ENCODE measurements at places on chromosomes 6 and 20.

DNA sequence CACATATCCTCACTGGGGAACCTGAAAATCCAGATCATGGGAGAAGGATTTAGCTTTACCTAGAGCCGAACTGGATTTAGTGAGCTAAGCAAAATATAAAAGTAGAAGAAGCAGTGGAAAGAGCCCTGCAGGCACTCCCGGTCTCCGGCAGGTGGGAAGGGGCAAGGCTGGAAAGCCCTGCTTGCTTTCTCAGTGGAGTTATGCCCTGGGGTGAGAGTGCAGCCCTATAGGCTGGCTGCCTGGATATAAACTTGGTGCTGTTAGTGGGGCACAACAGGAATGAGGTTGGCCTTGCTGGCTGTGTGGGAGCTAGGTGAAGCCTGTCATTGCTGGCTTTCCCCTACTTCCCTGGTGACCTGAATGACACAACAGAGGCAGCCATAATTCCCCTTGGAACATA lies 122.0 kb downstream of the CDK19 start:
- no peak for DNase-seq

DNA sequence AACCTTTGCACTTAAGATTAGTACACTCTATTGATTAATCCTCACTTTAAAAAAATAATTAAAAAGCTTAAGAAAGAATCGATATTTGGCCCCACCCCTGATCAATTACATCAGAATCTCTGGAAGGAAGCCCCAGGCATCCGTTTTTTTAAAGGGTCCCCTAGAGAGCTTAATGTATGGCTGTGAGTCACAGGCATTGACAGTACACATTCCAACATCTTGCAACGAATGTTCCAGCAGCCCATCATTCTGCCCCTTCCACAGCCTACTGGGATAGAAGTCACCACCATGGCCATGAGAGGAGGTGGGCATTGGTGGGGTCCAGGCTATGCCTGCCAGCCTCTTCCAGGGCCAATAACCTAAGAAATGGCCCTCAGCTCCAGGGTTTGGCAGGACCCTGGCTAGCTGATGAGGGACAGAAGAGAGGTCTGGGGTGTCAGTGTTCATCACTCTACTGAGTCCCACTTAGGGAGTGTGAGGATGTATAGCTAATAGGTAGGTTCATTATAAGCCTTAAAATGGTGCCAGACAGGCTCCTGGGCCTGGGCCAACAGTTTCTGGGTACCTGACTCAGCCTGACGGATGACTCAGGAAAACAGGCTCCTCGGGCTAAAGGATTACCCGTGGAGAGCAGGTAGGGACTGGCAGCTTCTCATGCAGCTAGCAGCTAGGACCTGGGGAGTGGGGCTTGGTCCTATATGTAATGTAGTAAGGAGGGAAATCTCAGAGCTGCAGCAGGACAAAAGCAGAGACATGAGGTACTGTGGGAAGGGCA lies 40.4 kb downstream of the MDGA1 start:
- no peak for DNase-seq

GRCh38 chr20:63554361-63555278 lies 661 bp downstream of the FNDC11 start:
- no peak for DNase-seq

DNA sequence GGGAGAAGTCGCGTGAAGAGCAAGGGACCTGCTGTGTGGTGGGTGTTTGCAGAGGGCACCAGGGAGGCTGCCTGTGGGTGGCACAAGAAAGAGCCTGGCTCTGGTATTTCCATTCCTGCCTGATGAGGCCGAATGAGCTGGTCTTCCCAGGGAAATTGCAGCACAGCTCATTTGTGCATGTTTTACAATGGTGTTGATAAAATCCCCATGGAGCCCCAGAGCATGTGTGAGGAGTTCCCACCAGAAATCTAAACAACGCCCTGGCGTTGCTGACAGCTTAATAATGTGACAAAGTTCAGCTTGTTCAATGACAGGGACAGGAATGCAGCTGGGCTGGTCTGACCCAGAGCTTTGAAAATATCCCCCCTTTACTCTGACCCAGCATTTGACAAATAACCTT lies 135.5 kb downstream of the CLIC5 start:
- no peak for DNase-seq

DNA sequence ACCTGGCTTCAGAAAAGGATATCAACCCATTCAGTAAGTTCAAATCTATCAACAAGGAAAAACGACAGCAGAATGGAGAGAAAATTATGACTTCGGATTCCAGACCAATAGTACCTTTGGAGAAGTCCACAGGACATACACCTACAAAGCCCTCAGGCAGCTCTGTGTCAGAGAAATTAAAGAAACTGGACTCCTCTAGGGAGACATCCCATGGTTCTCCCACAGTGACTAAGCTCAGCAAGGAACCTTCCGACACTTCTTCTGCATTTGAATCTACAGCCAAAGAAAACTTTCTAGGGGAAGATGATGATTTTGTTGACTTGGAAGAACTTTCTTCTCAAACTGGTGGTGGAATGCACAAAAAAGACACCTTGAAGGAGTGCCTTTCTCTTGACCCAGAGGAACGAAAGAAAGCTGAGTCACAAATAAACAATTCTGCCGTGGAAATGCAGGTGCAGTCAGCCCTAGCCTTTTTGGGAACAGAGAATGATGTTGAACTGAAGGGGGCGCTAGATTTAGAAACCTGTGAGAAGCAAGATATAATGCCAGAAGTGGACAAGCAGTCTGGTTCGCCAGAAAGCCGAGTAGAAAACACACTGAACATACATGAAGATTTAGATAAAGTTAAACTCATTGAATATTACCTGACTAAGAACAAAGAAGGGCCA lies 67.4 kb upstream of the HINT3 start:
- peak; percentile 32 for DNase-seq

- no peak for DNase-seq
These were observed 227.8 kb downstream of the NRN1 start for GRCh38 chr6:5778906-5779305.

DNA sequence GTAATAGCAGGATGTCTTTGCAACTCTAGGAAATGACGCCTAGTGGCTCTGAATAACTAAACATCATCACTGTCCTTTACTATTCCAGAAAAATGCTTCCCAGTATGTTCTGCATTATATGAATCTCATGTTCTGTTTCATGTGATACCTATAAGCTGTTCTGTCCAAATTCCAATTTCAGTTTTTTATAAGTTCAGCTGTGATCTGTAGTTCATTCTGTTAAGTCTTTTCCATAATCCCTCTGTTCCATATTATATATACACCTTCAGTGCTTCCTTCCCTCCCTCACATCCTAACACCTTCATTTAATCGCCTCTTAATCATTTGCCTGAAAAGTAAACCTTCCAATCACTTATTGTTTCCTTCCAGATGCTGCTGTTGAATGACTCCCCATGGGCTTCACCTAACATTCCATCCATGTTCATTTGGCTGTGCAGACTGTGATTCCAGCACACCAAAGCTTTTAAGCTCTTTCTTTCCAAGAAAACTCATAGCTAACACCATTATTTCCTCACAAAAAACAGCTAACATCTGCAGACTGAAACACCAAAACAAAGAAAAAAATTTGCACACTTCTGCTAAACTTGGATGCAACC lies 18.6 kb downstream of the HMGCLL1 start:
- DNase-seq: no peak

- DNase-seq: no peak
These were observed 165.6 kb downstream of the KCNQ5 start for GRCh38 chr6:72787391-72788031.

- DNase-seq: no peak
These were observed 71.5 kb upstream of the RIPOR2 start for GRCh38 chr6:25007269-25007699.

- no peak for DNase-seq
These were observed 9.1 kb upstream of the DCBLD1 start for GRCh38 chr6:117473401-117473800.

DNA sequence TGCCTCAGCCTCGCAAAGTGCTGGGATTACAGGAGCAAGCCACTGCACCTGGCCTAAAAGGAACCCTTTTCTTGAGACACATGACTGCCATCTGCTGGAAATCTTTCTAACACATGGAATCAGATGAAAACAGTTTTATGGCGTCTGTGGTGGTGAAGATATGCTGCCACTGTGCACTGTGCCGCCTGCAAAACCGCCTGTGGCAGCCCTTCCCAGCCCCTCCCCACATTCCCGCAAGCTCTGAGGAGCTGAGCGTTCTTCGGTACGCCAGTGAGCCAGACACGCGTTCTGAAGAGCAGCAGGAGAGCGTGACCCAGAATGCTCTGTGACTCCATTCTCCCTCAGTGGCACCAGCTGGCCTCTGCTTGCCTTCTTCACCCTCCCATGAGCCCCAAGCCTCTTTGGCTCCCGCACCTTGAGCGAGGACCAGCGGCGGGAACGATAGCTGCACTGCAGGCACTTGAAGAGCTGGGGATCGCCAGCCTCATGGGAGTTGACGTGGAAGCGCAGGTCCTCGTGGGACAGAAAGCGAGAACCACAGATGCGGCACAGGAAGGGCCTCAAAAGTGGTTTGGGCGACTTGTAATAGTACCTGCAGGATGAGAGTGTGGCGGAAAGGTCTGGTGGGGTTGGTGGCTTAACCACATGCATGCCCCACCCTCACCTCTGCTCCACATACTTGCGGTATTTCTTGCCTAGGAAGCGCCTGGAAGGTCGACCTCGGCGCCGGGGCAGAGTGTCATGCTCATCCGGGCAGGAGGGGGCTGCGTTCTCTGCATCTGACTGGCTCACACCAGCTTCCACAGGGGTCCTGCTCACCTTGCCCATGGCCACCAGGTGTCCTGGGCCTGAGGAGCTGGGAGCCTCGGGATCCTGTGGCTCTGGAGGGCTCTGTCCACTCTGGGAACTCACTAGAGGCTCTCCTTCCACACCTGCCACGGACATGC lies 8.7 kb downstream of the ZNF335 start:
- DNase-seq: peak; percentile 40

DNA sequence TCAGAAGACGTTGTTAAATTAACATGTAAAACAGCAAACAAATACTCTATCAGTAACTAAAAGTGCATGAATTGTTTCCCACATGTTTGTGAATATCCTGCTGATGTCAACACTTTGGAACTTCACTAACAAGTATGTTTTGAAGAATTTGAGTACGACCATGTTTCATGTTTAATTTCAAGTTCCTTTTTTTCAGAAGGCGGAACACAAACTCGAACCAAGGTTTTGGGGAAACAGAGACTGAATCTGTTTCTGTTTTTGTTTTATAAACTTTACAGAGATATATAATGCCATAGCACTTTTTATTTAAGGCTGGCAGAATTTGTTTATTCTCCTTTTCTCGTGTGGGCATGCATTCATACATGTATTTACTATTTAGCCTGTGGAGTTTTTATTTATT lies 509.3 kb upstream of the CITED2 start:
- DNase-seq: no peak

DNA sequence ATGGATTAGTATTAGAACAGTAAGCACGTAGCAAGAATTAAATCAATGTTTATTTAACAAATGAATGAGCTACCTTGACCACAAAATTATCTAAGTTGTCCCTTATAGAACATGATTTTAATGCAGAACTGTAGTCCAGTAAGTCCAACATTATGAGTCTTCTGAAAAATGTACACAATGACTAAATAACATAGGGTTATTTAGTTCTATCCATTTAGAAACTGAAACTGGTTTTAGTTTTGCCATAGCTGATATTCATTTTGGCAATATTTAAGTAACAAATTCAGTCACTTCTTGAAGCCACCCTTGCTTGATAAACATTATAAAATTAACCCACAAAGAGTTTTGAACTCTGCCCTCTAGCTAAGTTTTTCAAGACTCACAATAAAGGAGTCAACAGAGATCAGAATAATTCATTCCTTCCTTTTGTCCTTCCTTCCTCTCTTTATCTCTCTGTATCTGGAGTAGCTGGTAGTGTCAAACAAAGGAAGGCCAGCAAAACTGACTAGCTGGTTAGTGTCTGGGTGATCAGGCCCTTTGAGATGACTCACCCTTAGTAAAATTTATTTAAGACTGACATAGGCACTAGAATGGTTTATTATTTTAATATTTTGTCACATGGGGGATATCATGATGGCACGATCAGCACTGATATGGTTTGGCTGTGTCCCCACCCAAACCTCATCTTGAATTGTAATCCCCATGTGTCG lies 115.1 kb downstream of the BTBD9 start:
- DNase-seq: no peak

DNA sequence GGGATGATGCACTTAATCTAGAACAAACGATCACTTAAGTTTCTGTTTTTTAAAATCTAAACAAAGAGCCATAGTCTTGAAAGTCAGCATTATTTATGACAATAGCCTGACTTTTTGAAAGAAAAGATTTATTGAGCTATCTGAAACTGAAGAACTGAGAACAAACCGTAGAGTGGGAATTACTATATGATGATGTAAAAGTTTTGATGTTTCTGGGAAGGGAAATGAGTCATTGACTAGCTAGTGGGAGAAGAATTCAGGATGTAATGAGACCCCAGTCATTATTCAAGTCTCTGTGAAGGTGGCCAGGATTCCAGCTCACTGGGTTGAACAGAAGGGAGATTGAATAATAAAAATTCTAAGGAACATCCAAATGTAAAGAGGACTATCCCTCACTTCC lies 83.4 kb upstream of the FABP7 start:
- no peak for DNase-seq

GRCh38 chr6:48615041-48615440 lies 504.0 kb upstream of the PTCHD4 start:
- DNase-seq: no peak

- DNase-seq: no peak
These were observed 160.1 kb upstream of the BEND3 start for GRCh38 chr6:107275330-107275865.

DNA sequence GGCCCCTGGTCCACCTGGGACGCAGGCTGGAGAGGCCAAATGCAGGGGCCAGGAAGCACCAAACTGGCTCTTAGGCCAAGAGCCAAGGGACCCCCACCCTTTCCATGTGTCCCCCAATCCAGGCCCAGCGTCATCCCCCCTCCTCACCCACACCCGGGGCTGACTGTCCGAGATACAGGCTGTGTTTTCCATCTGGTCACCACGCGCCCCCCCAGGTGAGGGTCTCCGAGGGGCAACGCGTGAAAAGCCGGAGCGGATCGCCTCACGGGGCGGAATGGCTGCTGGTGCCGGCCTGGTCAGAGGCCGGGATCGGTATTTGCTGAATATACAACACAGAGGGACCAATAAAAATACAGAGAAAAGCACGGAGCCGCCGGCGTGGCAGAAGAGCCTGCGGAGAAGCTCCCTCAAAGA lies 5.2 kb upstream of the ABHD16B start:
- DNase-seq: no peak

DNA sequence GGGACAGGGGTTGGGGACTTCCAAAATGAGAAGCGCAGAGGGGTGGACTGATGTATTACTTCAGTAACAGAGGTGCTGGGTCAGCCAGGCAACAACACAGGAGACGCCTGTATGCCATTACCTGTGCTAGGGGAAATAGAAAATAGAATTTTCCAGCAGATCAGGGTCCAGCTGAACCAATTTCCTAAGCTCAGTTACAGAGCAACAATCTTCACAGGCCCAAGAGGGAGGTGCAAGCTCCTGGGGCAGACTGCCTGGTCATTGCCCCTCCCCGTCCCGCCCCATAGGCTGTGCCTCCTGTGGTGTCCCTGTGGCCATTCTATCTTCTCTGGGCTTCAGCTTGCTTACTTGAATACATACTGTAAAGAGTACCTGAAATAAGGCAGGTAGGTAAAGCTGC lies 3.7 kb downstream of the KCNK5 start:
- DNase-seq: no peak

Measured in MM.1S (cell line).